ENCODE measurements at places on chromosomes 5 and 9.
A peak's percentile ranks its signal among the peaks of the same experiment; 100 is the strongest.

- no peak for DNase-seq
These were observed 468.5 kb downstream of the NFIB start for GRCh38 chr9:13845460-13845859.

GRCh38 chr5:157993201-157993600 lies 134.3 kb upstream of the CLINT1 start:
- DNase-seq: no peak

- peak; percentile 71 for DNase-seq
These were observed 552 bp downstream of the TMEM141 start for GRCh38 chr9:136791516-136792276.

DNA sequence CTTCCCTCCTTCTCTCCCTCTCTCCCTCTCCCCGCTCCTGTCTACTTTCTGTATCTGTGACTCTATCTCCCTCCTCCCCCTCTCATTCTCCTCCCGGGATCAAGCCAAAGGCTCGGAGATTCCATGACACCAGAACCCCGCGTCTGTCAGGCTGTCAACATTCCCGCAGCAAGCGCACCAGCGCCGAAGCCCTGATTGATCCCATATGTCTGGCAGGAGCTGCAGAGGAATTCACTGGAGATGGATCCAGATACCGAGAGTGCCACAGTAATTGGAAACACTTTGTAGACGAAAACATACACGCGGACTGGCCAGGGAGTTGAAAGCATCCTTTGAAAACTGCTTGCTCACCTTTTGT lies 300 bp upstream of the SVEP1 start:
- DNase-seq: no peak

DNA sequence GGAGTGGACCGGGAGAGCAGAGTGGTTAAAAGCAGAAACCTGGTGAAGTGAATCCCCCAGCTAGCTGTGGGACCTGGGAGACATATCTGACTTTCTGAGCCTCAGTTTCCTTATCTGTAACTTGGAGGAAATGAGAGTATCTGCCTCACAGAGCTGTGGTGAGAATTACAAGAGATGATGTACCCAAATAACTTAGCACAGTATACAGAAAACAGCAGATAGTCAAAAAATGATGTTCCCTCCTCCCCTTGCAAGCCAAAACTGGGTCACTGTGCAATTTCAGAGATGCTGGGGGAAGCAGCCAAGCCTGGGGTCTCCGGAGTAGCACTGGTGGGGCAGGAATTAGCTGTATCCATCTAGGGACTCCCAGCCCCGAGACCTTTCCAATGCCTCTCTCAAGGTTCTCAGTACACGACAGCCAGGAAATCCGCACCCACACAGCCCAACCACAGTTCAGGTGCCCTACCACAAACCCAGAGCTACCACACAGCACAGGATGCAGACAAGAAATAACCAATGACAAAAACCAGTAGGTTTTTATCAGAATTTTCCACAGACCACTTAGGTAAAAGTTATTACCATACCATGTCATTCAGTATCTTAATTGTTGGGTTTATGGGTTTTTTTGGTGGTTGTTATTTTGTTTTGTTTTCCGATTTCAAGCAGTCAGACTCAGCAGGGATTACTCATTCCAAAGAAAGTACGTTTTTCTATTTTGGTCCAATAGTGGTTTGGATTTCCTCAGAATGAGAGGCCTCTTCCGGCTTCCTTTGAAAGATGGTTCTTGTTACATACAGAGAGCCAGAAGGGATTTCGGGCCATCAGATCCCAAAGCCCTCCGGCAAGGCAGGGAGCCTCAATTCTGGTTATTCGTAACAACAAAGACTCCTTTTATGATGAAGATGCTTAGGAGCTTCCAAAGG lies 4.9 kb upstream of the HRH2 start:
- DNase-seq: peak; percentile 47

- DNase-seq: no peak
These were observed 14.0 kb downstream of the TMEM174 start for GRCh38 chr5:73186976-73187375.

DNA sequence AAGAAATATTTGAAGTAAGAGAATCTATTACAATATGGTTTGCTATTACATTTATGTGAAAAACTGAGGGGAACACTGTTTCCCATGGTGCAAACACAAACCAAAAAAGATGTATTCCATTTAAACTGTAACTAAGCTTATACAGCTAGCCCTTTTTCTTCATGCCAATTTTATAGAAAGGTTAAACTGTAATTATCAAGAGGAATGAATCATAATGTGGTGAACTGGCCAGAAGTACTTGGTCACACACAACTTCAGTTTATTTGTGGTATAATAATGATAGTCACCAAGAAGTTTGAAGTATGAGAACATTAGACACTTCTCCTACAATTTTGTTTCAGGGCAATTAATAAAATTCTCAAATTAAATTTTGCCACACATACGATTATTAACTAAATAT lies 177.9 kb downstream of the XRCC4 start:
- DNase-seq: no peak

- DNase-seq: no peak
These were observed 161.8 kb upstream of the IRX2 start for GRCh38 chr5:2913281-2913680.

DNA sequence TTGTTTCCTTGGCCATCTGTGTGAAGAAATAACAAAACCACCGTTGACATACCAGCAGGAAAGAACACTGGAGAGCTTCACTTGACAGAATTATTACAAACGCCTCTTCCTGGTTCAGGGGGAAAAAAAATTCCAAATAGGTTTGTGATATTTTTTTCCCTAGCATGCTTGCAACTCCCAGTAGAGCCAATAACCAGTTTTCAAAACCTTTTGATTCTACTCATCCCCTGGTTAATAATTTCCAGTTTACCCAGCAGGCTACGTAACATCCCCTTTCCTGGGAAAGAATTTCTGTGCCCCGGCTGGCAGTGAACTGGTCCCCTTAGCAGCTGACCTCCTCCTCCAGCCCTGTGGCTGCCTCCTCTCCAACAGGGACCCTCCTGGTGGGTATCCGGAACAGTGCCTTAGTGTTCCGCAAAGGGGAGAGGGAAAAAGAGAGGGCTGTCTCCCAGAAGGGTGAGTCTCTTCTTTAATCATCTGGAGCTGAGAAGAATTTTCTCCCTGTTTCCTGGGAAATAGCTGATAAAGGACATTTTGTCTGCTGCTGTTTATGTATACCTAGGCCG lies 72.8 kb upstream of the BOD1 start:
- no peak for DNase-seq

GRCh38 chr9:22683700-22684075 lies 237.1 kb downstream of the DMRTA1 start:
- DNase-seq: no peak

GRCh38 chr9:111438541-111439235 lies 45.5 kb downstream of the ECPAS start:
- DNase-seq: no peak
